HTR-8/SVneo (cell line): ENCODE measurements at places on chromosomes 3 and 15.

- DNase-seq, result no peak
Measured at GRCh38 chr3:139222100-139222657, 121.6 kb upstream of the MRPS22 start.

GRCh38 chr3:88112289-88112688, 37.5 kb upstream of the C3orf38 start:
- DNase-seq, result no peak

DNA sequence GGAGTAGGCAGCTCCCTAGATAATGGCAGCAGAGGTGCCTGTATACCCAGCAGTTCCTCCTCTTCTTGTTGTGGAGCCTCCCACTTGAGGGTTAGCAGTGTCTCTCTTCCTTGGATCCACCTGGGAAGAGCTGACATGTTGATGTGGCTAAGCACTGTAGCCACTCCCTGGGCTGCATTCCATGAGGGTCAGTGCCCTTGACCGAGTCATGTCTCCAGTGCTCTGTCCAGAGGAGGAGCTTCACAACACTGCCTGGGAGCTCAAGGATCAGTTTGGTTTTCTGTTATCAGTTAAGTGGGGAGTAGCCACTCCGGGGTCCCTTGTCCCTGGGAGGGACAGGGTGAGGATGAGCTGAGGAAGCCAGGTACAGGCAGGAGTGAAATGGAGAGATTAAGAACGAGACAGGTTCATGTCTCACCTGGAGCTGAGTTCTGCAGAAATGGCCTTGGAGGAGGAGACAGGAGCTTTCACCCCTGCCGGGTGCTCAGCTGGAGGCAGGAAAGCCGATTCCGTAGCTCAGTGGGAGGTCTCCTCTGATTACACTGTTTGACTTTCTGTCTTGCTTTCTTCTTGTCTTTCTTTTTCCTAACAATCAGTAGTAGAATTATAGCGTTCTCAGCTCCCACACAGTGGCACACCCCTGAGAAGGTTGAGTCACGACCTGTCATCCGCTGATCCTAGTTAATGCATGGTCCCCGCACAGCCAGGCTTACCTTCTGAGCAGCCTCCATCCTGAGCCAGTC, 57.9 kb upstream of the SEC22A start:
- peak; percentile 29 for DNase-seq

- DNase-seq, result no peak
Measured at GRCh38 chr15:42155546-42156242, 742 bp downstream of the PLA2G4F start.

GRCh38 chr3:111603679-111604078, 8.5 kb upstream of the ZBED2 start:
- DNase-seq, result no peak

DNA sequence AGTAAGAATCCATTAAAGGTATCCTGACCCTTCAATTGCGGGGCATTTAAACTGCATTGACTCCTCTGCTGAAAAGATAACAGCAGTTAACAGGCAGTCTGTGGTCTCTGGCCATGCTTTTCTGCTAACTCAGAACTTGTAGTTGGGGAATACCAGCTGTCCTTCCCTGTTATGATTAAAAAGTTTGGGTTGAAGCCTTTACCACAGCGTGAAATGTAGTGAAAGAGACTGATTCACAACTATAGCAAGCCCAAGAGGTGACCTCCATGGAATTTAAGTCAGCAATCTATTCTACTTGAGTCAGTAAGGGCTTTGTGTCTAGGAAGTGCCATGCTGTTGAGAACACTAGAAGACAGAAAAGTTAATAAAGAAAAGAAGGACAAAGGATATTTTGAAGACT, 1037.3 kb downstream of the SI start:
- DNase-seq, result no peak

GRCh38 chr15:47846876-47847275, 129.6 kb downstream of the SEMA6D start:
- DNase-seq, result no peak

GRCh38 chr15:89761009-89761831, 10.2 kb upstream of the MESP1 start:
- no peak for DNase-seq

DNA sequence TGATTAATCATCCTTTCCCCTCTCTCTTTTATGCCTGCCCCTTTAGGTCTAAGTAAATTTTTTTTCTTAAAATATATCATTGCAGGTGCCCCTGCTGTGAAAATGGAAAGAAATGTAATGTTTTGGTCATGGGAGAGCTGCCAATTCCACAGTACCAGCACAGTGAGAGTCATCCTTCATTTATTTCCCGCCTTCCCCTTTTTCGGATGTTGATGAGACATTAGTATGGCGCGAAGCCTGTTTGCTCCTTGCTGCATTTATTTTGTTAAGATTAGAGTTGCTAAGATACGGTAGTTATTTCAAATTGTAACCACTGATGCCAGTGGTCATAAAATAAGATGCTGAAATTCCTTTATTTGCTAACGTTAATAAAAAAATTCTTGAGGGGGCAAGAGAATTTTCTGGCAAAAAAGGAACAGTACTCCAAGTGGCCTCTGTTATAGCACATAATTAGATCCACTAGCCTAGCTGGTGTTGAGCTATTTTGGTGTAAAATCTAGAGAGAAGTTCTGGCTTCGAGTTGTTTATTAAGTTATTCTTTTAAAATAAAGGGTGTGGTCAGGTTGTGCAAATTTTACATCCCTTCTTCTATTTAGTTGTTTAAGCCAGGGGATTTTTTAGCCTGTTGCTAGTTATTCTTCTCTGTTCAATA, 62.8 kb downstream of the MDFIC2 start:
- DNase-seq, result peak; percentile 19

- DNase-seq, result no peak
Measured at GRCh38 chr3:30713885-30714503, 107.6 kb downstream of the TGFBR2 start.

GRCh38 chr3:9732080-9732739, 675 bp downstream of the BRPF1 start:
- no peak for DNase-seq

- DNase-seq, result peak; percentile 53
Measured at GRCh38 chr3:141482245-141482922, 4.4 kb upstream of the RASA2 start.

DNA sequence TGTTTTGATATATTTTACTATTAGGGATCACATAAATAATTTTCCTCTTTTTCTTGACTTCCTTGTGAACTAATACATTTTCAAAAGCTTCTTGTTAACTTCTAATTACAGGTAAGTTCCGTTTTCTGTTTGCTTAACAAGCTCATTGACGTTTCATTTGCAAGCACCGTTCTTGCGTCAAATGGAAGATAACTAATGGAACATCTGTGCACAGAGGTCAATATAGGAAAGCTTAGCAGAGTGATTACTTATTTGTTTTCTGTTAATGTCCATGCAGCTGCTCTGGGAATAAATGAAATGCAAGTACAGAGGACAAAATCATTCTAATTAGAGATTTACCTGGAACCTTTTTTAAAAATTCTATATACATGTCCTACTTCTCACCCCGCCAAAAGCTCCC, 115.5 kb upstream of the C2CD4B start:
- no peak for DNase-seq

DNA sequence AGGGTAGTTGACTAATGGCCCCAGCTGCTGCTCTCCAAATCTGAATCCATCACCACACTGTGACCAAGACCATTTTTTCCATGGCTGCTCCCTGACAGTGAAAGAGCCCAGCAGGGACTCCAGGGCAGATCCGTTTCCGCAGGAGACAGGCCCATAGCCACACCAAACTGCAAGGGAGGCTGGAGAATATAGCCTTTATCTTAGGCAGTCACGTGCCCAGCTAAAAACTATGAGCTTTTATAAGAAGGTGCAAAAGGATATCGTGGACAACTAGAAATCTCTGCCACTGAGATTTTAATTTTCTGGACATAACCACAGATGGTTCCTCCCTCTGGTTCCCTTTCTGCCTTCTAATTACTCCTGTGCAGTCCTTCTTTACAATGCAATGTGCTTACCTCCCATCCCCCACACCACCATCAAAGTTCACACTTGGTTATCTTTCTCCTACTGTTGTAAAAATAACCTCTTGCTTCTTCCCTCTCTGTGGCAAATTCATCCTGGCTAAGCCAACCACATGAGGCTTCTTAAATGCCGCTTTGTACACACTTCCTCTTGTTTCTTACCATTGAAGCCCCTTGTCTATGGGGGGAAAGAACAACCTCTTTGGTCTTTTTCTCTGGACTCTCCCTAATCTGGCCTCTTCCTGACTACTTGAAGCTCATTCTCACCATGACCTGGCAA, 233.7 kb downstream of the SHQ1 start:
- no peak for DNase-seq

GRCh38 chr3:62818347-62818746, 56.9 kb downstream of the CADPS start:
- no peak for DNase-seq

GRCh38 chr15:91488452-91488851, 365.1 kb upstream of the SLCO3A1 start:
- no peak for DNase-seq

DNA sequence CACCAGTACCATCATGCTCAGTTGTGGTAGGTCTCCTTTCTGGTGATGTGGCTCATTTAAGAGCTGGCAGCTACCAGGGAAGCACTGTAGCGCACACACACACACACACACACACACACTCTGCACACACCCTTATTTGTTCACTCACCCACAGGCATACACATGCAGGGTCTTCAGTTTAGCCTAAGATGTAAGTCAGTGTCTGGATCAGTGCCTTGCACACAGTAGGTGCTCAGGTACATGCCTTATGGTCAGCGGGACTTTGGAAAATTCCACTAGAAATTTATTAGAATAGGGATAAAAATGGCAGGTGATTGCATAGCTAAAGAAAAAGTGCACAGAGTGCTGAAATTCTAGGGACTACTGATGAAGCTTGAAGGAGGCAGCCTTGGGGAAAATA, 23.6 kb downstream of the XYLB start:
- no peak for DNase-seq

GRCh38 chr3:183498634-183499033, 56.9 kb downstream of the KLHL6 start:
- no peak for DNase-seq

- no peak for DNase-seq
Measured at GRCh38 chr3:5019411-5020241, 40.4 kb downstream of the BHLHE40 start.

DNA sequence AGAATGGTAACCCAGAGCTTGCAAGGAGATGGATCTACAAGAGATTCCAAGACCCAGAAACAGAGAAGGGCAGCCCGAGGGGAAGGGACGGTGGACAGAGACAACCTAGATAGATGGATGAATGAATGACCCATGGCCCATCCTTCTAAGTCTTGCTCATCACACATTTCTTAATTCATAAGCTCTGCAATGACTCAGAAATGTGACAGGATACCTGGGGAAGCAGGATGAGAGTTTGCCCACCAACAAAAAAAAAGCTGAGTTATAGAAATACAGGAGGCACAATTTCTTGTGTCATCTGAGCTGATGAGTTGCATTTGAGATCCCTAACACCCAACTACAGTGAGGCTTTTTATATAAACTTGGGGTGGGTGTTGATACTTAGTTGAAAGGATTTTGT, 76.6 kb downstream of the CNTN3 start:
- no peak for DNase-seq

DNA sequence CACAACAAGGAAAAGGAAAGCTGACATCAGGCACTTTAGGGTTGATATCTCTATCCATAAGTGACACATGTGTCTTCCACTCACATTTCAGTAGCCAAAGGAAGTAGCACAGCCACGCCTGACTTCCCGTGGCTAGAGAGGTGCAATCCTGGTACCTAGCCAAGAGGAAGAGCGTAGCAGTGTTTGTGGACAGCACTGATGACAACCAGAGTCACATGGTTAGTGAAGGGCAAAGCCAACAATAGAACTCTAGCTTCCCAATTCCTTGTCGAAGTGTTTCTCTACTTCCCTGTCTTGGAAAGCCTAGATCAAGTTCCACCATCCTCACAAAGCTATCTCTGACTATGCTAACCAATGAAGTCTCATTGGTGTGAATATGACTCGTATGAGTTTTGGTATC, 189.2 kb downstream of the RSL24D1 start:
- no peak for DNase-seq

- DNase-seq, result no peak
Measured at GRCh38 chr15:58387130-58387529, 44.7 kb upstream of the LIPC start.

DNA sequence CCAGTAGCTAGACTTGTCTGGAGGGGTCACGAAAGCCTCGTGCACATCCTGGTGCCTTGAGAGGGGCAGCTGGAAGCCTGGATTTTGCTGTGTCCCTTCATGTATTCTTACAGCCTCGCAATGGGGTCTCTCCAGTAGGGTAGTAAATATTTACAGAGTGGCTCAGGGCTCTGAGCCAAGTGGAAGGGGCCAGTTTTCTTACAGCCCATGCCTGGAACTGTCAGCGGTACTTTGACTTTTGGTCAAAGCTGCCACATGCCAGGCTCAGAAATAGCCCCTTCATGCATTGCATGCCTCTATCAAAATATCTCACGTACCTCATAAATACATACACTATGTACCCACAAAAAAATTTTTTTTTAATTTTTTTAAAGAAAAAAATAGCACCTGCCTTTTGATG, 119.2 kb downstream of the OSBPL10 start:
- DNase-seq, result no peak

- no peak for DNase-seq
Measured at GRCh38 chr3:159045279-159045885, 243.5 kb downstream of the MFSD1 start.

GRCh38 chr3:117523418-117523817, 813.8 kb downstream of the TUSC7 start:
- no peak for DNase-seq

DNA sequence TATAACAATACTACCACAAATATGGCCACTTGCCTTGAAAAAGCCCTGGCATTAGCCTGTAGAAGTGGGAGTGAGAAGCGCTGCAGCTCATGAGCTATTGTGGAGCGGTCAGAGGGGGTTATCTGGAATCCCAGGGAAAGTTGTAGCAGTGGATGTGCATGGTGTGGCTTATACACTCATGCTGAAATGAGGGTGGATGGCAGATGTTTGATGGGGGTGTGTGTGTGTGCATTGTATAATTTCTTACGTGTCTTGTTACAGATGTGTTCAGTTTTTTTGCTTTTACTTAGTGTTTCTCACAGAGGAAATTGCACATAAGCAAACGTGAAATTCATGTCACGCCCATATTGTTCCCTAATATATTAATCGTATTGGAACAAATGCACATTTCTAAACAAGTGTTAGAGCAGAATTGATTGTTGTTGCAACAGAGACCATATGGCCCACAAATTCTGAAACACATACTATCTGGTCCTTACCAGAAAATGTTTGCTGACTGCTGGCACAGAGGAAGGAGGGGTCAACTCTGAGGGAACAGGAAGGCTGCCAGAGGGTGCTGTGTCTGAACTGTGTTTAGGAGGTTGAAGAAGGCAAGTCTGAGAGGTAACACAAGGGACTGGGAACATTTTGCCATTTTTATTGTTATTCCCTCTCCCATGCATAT, 200.0 kb upstream of the CFAP20DC start:
- DNase-seq, result no peak

DNA sequence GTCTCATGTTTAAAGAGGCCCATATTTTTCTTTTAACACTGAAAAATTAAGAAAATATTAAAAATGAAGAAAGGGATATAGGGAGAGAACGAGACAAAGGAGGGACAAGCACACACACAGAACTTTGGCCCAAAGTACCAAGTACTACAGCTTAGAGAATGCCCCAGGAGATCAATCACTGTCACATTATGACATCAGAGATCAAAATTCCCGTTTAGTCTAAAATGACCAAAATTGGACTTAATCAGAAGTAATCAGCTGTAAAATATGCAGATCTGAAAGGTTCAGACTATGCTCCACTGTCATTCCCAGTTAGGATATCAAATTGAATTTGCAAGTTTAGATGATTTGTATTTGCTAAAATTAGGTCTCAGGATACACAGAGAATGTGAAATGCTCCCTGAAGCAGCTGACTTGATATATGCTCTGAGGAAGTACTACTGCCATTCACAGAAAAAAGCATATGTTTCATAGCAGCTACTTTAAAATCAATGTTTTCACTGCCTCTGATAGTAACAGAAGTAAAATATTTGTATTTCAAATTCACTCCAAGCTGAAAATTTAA, 123.0 kb downstream of the PEAK1 start:
- no peak for DNase-seq
